CD14-positive monocyte (primary cell): ENCODE measurements at places on chromosomes 6 and 20.

- no peak for DNase-seq
Observed at GRCh38 chr20:10497791-10498190, 62.7 kb downstream of the SLX4IP start.

DNA sequence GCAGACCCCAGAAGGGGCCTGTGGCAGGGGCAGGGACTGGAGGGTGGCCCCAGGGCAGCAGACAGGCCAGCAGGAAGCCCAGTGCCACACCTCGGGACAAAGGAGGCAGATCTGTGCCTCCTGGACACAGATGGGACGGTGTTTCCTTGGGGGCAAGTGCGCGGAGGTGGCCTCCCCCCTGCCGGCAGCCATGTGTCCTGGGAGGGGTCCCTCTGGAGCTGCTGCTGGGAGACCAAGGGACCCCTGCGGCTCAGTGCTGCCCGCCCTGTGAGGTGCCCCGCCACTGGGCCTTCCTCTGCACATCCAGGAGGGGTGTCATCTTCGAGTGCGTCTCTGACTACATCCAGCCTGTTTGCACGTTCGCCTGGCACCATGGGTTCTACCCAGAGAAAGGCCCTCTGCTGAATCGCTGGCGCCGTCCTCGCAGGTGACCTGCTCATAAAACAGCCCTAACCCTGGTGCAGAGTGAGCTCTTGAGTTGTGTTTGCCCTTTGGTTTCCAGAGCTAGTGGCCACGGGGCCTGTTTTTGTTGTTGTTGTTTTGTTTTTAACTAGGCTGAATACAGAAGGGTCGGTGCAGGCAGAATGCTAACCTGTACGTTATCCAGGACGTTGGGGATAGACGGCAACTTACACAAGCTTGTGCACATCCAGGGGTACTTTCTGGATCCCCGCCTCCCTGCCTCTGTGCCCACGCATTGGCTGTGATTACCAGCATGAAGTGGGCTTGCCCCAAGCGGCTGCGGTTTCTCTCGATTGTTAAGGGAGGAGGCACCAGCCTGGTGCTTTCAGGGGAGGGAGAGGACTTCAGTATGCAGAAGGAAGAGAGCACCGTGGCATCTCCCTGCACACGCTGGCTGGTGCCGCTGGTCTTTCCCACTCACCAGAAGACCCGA is 1.3 kb upstream of the KCNQ2 start:
- no peak for DNase-seq

DNA sequence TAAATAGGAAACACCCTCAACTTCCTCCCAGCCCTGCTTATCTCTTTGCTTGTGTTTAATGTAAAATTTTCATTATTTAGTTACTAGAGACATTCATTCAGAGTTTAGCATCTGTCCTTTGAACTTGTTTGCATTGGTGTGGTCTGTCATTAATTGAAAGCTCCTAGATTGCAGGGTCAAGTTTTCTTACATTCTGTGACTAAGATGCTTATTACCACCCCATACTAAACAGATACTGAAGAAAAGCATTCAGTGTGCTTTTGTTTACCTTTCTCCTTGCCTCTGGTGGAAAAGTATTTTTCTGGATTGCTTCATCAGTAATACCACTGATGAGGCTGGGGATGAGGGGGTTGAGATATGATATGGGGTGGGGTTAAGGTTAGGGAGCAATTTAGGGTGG is 199.0 kb downstream of the SAMD5 start:
- DNase-seq = no peak

DNA sequence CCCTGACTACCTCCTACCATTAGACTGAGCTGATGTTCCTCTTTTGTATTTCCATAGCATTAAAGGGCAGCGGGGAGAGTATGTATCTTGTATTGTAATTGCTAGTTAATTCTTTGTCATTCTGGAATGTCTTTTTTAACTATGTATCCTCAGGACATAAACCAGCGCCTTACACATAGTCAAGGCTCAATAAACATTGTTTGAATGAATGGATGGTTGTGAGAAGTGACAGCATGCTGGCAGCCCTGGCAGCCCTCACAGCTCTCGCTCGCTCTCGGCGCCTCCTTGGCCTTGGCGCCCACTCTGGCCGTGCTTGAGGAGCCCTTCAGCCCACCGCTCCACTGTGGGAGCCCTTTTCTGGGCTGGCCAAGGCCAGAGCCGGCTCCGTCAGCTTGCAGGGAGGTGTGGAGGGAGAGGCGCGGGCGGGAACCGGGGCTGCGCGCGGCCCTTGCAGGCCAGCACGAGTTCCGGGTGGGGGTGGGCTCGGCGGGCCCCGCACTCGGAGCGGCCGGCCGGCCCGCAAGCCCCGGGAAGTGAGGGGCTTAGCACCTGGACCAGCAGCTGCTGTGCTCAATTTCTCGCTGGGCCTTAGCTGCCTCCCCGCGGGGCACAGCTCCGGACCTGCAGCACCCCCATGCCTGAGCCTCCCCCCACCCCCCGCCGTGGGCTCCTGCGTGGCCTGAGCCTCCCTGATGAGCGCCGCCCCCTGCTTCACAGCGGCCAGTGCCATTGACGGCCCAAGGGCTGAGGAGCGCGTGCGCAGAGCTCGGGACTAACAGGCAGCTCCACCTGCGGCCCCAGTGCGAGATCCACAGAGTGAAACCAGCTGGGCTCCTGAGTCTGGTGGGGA is 93.1 kb downstream of the RNF182 start:
- DNase-seq = no peak

DNA sequence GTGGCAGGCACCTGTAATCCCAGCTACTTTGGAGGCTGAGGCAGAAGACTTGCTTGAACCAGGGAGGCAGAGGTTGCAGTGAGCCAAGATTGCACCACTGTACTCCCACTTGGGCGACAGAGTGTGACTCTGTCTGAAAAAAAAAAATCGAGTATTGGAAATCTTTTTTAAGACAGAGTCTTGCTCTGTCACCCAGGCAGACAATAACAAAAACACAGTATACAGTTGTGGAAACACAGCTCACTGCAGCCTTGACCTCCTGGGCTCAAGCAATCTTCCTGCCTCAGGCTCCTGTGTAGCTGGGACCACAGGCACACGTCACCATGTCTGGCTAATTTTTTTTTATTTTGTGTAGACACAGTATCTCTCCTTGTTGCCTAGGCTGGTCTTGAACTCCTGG is 15.0 kb downstream of the NANP start:
- no peak for DNase-seq

DNA sequence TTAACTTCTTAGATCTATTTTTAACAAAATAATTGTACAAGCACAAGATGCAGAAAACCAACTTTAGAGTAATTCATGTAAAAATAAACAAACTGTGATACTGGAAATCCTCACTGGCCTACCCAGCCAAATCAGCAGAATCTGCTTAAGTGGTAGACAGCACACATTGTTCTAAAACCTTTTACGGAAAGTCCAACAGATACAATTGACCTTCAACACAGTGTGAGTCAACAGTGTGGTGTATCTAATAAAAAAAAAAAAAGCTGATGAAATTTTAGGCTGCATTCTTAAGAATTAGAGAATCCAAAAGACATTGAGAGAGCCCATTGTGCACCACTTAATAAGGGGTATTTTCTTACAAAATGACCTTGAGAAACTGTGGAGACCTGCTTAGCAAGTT is 174.5 kb downstream of the COL21A1 start:
- DNase-seq = no peak

DNA sequence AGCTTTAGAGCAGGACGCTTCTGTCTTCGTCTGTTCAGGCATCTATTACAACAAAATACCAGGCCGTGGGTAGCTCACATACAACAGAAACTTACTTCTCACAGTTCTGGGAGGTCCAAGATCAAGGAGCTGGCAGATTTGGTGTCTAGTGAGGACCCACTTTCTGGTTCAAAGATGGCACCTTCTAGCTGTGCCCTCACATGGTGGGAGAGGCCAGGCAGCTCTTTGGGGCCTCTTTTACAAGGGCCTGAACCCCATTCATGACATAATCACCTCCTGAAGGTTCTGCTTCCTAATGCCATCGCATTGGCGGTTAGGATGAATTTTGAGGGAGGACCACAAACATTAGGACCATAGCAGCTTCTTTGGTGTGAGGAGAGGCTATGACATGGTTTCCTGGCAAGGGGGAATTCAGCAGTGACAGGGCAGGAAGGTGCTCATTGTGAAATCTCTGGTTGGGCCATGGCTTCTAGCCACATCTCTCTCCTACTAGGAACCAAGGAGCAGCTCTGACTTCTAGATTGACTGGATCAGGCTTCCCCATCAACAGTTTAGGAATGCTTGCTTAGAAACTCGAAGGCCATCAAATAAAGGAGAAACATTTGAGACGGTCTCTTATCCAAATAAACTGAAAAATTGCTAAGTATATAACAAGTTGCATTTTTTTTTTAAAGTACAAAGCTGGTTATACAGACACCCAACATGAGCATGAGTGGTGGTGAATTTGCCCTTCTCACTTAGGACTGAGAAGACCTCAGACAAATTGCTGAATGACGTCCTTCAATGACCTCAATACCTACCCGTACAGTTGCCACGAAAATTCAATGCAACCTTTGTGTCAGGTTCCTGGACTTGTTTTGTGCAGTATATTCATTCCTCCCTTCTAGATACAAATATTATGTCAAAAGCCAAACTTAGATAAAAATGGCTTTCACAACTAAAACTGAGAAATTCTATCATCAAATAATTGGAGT is 140.7 kb downstream of the ZDHHC14 start:
- DNase-seq = peak; percentile 81

DNA sequence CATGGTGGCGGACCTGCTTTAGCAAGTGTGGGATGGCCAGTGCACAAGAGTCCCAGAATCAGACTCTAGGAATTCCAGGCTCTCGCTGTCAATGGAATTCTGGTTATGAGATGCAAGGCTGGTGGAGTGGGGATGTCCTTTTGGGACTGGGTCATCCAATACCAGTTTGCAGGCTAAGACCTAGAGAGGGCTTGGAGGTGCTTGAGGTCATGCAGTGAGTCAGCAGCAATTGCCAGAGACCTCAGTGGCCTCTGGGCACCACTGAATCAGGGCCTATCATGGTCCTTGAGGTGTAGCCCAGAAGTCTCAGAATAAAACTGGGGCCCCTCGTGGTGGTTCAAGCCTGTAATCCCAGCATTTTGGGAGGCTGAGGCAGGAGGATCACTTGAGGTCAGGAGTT is 1.4 kb upstream of the SCRT2 start:
- DNase-seq = no peak

- DNase-seq = no peak
Observed at GRCh38 chr6:161168281-161168891, 105.5 kb downstream of the AGPAT4 start.

- DNase-seq = no peak
Observed at GRCh38 chr6:166143011-166143410, 24.6 kb downstream of the TBXT start.

- DNase-seq = no peak
Observed at GRCh38 chr20:60752741-60753420, 499.2 kb upstream of the CDH4 start.

DNA sequence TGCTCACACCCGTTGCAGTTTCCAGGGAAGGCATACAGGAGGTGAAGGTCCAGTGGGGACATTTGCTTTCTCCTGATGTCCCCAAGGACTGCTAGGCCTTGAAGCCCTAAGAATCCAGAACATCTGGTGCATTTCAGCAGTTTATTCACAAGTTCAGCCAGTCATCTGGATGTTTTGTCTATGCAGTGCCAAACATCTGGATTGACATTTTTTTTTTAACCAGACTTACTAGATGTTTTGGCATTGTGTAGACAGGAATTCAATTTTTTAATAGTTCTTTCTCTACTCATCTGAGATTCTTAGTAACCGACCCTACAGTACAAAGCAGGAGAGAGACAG is 256.2 kb downstream of the CLIC5 start:
- DNase-seq = no peak

GRCh38 chr6:137323860-137324259 is 104.7 kb upstream of the IFNGR1 start:
- no peak for DNase-seq

DNA sequence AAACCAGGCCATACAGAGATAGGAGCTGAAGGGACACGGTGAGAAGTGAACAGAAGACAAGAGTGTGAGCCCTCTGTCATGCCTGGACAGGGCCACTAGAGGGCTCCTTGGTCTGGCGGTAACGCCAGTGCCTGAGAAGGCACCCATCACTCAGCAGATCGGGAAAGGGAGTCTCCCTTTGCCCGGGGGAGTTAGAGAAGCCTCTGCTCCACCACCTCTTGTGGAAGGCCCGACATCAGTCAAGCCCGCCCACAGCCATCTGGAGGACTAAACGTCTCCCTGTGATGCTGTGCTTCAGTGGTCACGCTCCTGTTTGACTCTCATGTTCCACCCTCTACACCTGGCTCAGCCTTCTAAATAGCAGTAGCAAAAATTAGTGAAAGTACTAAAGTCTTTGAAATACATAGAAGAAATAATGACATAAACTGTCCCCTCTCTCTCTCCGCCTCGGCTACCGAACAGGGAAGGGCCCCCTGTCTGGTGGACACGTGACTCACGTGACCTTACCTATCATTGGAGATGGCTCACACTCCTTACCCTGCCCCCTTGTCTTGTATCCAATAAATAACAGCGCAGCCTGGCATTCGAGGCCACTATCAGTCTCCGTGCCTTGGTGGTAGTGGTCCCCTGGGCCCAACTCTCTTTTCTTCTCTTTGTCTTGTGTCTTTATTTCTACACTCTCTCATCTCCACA is 66.7 kb downstream of the RPP21 start:
- DNase-seq = peak; percentile 43
